Suprapubic skin (tissue), 4 donors: ENCODE measurements at places on chromosomes 5 and 9. TPM values are rescaled to one million over a fixed set of nuclear protein-coding genes. Genes with fewer than 3 reads are reported as not detected.

GRCh38 chr5:103035701-103036100 lies 84.2 kb downstream of the GIN1 start:
- DNase-seq: no peak

GRCh38 chr5:35247648-35248034 lies 17.4 kb upstream of the PRLR start:
- DNase-seq: no peak

- DNase-seq: no peak
Observed at GRCh38 chr5:38780316-38780715, 65.5 kb upstream of the OSMR start.

DNA sequence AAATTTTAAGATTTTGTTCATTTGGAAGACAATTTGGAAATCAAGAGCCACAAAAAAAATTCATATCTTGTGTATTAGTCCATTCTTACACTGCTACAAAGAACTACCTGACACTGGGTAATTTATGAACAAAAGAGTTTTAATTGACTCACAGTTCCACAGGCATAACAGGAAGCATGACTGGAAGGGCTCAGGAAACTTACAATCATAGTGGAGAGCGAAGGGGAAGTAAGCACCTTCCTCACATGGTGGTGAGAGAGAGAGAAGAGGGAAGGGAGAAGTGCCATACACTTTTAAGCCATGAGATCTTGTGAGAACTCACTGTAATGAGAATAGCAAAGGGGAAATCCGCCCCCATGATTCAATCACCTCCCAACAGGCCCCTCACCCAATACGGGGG lies 274.4 kb downstream of the KCNN2 start:
- no peak for DNase-seq

GRCh38 chr5:155408465-155408864 lies 394.9 kb downstream of the KIF4B start:
- DNase-seq: no peak

GRCh38 chr5:90308787-90309585 lies 100.6 kb downstream of the CETN3 start:
- DNase-seq: no peak

DNA sequence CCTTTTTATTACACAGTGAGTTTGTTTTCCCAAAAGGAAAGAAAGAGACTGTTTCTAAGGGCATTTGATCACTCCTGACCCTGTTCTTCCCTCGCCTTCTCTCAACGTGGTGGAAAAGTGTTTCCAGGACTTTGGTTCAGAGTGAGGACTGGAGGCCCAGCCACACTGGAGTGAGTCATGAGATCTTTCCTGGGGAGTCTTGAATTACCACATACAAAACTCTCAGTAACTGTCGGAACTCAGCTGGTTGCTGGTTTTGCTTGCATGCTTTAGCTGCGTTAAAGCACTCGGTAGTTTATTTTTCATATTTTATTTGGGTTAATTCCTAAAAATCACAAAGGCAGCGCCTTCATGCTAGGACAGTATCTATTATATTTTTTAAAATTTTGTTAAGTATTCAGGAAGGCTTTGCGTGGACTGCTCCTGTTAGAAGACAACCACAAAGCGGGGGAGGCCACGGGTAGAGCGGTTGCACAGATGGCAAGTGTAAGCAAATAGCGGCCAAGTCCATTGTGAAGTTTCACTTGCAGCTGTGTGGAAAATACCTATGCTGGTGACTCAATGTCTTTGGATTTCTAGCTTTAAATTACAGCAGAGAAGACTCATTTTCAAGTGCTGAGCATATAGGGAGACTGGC lies 77.7 kb downstream of the ARSB start:
- no peak for DNase-seq

DNA sequence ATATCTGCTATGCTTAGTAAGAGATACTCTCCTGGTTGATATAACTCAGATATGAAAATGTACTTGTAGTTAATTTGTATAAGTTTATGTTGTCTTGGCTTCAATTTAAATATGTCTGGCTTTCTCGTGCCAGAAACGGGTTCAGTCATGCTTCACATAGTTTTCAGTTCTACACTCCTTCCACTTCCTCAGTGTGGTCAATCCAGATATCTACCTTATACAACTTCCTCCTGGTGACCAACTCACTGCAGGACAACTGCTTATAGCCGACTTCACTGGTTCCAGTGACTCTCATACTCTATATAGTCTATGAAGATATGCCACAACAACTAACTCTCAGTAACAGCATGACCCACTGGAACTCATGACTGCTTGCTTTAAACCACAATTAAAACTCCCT lies 690.4 kb downstream of the SLCO4C1 start:
- no peak for DNase-seq

DNA sequence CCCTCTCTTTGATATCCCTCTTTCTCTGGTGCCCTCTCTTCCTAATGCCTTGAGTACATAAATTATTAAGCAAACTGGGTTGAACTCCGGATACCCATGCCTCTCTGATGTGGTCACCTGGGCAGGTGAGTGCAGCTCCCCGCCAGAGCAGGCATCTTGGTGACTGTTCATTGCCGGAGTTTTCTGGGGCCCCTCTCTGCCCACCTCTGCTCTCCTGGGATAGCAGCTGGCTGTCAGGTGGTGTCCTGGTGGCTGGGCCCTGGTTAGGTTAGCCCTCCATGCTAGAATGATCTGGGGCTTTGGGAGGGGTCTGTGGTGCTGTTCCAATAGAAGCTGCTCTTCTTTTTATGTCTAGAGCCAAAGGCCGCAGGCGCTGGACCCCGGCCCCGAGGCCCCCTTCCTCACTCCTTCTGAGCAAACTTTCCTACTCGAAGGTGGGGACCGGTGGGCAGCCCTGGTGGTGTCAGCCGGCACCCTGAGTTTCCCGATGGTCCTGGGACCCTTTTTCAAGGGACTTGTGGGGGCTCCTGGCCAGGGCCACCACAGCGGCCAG lies 4.9 kb upstream of the SCGB3A1 start:
- no peak for DNase-seq

- DNase-seq: no peak
Observed at GRCh38 chr5:93421987-93422401, 159.0 kb downstream of the NR2F1-AS1 start.

DNA sequence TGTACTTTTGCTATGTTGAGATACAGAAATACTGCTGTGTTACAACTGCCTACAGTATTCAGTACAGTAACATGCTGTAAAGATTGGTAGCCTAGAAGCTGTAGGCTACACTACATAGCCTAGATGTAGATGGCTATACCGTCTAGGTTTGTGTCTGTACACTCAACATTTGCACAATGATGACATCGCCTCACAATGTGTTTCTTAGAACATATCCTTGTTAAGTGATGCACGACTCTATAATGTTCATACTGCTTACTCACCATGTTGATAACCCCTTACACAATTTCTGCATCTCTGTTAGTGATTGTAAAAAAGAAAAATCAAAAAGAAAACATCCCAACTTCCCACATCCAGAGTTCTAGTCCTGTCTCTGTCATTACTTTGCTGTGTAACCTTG lies 450.0 kb downstream of the CCDC171 start:
- no peak for DNase-seq

GRCh38 chr5:179731791-179732411 lies 721 bp upstream of the MAML1 start:
- no peak for DNase-seq

DNA sequence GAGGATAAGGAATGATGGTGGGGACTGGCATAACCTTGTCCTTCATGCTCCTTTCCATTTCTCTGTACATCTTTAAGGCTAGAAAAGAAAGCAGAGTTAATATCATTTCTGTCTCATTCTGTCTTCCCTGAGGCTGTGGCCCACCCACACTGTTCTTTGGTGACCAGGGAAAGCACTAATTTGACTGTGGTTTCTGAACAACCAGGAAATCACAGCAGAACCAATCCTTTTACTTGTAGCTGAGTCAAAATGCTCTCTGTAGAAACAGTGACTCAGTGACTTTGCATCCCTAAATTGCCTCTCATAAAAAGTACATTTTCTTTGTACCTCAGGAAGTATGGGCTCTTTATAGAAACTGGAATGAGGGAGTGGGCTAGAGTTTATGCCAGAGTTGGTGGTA lies 28.1 kb downstream of the IL33 start:
- DNase-seq: no peak

GRCh38 chr9:72154468-72155285 lies 5.4 kb downstream of the GDA start:
- DNase-seq: no peak

DNA sequence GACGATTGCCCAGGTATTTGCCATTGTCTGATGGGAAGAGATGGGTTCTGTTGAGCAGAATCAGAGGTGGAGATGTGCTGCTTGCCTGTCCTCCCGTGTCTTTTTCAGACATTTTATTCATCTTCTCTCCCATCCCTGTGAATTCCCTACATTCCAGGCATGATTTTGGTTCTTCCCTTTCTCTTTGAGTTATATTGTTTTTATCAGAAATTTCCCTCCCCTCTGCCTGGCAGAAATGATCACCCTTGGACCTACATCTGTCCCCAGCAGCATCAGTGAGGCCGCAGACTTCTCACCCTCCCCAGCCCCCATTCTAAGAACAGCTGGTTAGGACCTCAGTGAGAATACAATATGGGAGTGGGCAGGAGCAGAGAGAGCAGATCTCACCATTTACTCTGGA lies 640.2 kb downstream of the CCDC171 start:
- DNase-seq: no peak

- no peak for DNase-seq
Observed at GRCh38 chr9:27344776-27345175, 47.8 kb upstream of the EQTN start.

- DNase-seq: no peak
Observed at GRCh38 chr5:170195961-170196360, 36.8 kb upstream of the C5orf58 start.

DNA sequence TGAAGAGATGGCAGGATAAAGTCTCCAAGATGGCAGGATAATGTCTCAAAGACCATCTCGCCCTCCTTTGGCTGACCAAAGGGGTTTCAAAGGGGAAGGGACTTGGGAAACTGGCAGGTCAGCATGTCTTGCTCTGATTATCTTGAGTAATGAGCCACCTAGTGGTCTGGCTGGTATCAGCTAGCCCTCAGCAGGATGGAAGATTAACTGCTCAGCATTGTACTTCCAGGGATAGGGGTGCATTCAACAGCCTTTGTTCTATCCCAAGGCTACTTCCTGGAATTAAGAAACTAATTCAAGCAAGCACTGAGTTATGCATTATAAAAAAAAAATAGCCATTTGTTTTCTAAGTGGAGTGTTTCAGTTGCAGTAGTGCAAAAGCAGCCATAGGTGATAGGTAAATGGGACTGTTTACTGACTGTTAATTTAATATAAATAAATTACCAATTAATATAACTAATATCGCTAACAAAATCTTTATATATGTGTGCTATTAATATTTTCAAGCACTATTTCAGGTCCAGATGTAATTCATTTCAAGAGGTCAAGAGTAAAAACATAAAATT lies 555.5 kb downstream of the CDH9 start:
- DNase-seq: no peak

GRCh38 chr5:161763571-161763970 lies 78.0 kb downstream of the GABRA6 start:
- DNase-seq: no peak

DNA sequence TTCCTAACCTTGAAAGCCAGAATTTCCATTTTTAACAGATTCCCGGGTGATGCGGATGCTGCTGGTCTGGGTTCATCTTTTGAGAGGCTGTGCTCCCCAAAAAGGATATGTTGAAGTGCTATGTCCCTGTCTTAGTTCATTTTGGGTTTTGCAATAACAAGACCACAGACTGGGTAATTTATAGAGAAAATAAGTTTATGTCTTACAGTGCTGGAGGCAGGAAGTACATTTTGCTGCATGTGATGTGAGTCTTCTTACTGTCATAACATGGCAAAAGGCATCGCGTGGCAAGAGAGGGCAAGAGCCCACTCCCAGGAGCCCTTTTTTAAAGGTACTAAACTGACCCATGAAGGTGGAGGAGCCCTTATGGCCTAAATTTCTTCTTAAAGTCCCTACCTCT lies 114.1 kb downstream of the DAPK1 start:
- DNase-seq: no peak

DNA sequence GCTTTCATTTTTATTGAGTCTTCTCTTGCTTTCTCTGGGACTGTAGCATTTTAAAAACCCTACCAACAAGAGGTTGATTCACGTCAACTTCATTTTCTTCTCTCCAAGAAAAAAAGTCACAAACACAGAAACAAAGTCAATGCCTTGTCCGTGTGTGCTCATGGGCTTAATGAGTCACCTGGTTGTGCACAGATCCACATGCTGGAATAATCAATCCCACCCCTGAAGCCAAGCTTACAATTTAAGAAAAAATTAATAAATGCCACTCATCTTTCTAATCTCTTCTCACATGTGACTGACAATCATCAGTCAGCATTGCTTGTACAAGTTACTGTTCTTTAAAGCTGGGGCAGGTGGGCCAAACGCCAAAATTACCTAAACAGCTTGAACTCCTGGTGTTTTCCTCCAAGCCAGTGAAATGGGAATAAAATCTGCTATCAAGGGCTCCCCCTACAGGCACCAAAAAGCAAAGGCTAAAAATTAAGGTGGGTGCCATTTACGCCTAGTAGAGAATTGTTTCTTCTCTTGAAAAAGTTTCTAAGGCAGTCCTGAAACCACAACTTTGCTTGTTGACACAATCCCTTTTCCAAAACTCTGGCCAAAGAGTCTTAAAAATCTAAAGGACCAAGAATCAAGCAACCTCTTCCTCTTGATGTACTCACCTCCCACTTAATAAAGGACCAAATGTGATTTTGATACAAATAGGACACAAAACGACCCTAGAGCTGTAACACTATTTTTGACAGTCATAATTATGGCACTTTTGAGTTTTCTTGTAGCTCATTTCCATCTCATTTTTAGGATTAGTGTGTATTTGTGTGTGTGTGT lies 21.3 kb downstream of the TRMO start:
- DNase-seq: no peak

GRCh38 chr5:77718934-77719610 lies 57.1 kb downstream of the TBCA start:
- no peak for DNase-seq

DNA sequence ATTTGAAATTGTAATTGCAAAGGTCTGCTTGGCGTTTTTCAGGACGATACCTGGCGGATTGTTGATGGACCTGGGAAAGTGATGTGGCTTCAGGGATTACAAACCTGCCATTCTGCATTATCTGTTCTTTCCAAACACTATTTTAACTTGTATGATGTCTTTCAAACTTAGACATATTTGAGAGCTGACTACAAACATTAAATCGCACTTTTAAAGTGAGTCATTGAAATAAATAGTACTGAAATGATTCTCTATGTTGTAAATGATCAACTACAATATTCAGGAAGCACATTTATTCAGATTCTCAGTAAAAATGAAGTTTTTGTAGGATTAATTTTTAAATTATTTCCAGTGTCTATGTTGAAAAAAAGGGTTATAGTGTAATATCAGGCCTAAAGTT lies 32.3 kb upstream of the TMEM171 start:
- no peak for DNase-seq

Gene DMRTA1
- 0.11 TPM for total RNA-seq

Gene FABP6
- total RNA-seq: not detected

Gene FOXD4L6
- not detected for total RNA-seq

Gene DRD1
- total RNA-seq: not detected

Gene ELOVL7
- total RNA-seq: 41.3 TPM

Gene DMGDH
- total RNA-seq: 2.8 TPM

Gene CETN3
- total RNA-seq: 13.7 TPM

Gene CEP72
- total RNA-seq: 12.7 TPM

Gene FAT2
- total RNA-seq: 204 TPM

Gene PCDH1
- 122 TPM for total RNA-seq

Gene IL7R
- 2.9 TPM for total RNA-seq

Gene RPL7A
- 2,553 TPM for total RNA-seq

Gene RNF208
- 5.2 TPM for total RNA-seq
